ENCODE measurements at places on chromosomes 5 and 9.

DNA sequence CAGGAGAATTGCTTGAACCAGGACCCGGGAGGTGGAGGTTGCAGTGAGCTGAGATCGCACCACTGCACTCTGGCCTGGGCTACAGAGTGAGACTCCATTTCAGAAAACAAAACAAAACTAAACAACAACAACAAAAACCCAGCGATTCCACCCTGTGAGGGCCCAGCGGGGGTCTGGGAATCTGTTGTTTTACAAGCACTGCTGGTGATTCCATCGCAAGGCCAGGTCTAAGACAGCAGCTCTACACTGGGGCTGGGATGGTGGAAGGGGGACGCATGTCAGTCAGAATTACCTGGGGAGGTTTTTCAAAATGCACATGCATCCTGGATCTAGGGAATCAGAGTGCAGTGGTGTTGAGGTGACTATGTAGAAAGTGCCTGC is 90.9 kb downstream of the ANKRD55 start:
- DNase-seq, result no peak

GRCh38 chr9:129981180-129981907 is 61.6 kb downstream of the FNBP1 start:
- DNase-seq, result peak; percentile 58

- no peak for DNase-seq
Observed at GRCh38 chr9:5851445-5851844, 18.5 kb upstream of the ERMP1 start.

DNA sequence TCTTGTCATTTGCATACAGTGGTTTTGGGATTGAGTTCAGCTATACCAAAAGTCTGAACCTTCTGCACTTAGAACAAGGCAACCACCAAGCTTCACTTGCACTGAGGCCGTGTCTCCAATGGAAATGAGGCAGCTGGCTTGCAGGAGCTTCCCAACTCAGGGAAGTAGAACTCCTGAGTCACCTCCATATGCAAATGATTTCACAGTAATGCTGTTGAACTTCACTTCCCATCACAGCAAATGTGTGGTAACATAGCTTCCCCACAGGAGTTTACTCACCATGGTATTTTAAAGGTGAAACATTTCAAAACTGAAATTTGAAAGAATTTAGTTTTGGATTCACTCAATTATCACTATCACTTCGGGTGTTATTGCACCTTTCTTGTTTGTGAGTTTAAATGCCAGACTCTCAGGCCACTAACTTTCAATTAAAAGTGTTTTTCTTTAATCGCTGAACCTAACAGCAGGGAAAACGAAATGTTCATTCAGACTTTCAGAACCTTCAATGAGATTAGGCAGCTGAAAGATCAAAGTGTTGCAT is 9.0 kb downstream of the CD274 start:
- DNase-seq, result no peak

GRCh38 chr9:109369285-109369684 is 48.4 kb upstream of the EPB41L4B start:
- no peak for DNase-seq

- DNase-seq, result no peak
Observed at GRCh38 chr9:97315550-97315949, 8.1 kb downstream of the CCDC180 start.

- DNase-seq, result no peak
Observed at GRCh38 chr5:126000507-126000906, 422.7 kb upstream of the GRAMD2B start.

DNA sequence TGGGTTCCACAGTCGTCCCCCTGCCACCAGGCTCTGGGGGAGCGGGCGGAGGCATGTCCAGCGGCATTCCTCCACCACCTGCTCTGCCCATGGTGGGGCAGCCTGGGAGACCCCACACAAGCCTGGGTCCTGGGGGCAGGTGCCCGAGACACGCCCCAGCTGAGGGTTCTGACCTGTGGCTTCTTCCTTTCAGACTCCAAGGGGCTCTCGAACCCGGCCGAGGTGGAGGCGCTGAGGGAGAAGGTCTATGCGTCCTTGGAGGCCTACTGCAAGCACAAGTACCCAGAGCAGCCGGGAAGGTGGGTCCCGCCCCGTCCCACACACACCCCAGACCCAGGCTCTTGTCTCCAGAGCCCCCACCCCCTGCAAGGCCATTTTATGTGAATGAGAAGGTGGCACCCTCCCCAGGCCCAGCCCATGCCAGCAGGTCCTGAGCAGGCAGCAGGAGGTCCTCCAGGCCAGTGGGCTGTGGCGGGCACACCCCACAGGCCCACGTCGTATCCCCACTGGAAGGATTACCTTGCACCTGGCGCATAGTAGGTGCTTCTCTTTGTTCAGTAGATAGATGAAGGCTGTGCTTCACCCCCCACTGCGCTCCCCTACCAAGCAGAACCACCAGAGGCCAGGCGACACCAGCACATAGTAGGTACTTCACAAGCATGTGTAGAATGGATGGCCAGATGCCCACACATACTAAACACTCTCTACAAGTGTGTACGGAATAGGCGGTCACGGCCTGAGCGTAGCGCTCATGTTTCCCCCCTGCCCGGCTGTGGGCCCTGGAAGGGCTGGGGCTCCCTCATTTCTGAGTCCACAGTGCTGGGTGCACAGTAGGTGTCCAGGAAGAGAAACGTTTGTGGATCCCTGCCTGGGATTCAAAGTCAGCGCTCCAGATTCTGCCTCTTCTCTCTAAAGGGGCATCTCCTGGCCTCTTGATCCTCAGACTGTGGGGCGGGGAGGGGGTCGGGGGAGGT is 107.9 kb downstream of the RXRA start:
- no peak for DNase-seq
